ENCODE measurements at places on chromosomes 2 and 18. TPM values are rescaled to one million over a fixed set of nuclear protein-coding genes. Genes with fewer than 3 reads are reported as not detected.

UGT1A8 gene
- not detected for total RNA-seq

DNA sequence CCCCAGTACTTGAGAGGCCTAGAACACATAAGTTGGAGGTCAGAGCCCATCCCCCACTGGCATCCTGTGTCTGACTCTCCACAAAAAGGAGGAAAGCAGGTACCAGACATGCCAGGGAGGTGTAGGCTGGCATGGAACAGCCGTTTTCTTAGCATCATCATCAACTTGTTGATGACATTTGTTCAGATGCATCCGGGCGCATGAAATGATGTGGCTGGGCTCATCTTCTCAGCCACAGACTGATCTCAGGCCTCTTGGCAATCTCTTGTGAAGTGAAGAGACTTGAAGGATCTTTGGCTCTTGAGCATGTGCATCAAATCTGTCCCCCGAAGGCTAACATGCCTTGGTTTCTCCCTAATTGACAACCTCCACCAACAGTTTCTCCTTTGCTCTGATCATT lies 243.3 kb downstream of the TSN start:
- no peak for DNase-seq

SLC66A2 gene
- 32.5 TPM for total RNA-seq

DNA sequence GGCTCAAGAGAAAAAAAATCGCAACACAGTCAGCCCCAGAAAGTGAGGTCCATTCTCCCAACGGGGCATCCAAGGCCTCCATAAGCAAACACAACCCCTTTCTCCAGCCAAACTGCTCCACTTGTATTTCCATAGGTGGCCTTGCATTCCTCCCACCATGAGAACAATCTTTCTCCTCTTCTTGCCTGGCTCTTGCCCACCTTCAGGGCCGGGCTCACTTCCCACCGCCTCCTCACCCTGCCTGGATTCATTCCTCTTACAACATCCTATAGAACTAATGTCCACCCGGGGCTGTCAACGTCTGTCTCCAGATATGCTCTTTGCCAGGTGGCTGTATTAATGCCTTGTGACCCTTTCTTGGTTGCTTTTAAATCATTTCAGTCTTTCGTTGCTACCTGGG lies 124.5 kb downstream of the SMAD7 start:
- DNase-seq = peak; percentile 40

GRCh38 chr18:36905571-36905970 lies 76.6 kb downstream of the KIAA1328 start:
- no peak for DNase-seq

FBLN7 gene
- 1.7 TPM for total RNA-seq

GRCh38 chr2:60884800-60885199 lies 3.4 kb downstream of the REL start:
- DNase-seq = no peak

DNA sequence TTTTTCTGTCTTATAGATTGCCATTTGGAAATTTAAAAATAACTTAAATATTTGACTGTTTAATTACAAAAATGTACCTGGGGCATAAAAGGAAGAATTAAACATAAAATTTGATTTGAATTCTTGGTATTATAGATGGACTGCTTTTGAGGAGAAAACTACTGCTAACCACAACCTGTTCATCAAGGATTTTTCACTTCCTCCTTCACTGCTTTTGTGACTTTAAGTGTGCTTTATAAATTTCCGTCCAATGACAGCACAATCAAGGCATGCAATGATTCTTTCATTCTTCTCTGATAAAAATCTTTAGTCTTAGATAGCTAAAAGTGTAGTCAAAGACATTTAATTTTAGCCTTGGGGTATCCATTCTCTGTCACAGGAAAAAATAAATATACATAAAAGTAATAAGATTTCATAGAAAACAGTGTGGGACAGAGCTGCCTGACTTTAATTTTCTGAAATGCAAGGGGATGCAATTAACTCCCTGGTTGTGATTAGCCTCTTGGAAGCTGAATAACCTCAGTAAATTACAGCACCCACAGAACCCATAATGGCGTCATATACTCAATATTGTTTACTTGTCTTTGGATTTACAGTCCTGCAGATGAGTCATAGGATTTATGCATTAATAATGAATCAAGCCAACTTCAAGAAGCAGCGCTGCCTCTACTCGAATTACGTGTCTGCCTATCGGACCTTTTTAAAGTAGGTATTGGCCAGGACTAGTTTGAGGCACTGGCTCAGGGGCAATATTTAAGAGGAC lies 587.9 kb downstream of the NRXN1 start:
- no peak for DNase-seq

PID1 gene
- total RNA-seq = 40.5 TPM

DNA sequence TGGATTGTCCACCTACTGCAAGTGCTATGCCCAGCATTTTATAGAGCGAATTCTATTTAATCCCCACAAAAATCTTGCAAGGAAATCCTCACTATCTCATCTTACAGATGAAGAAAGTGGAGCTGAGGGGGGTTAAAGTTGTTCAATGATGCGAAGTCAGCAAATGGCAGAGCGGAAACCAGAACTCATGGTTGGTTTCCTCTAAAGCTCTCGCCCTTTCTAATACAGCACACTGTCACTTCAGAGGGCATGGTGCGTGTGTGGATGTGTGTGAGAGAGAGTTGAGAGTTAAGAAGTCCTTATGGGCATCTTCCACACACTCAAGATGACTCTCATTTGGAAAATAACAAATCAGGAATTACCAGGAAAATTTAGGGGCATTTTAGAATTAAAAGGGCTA lies 78.4 kb downstream of the TGFA start:
- DNase-seq = no peak

DNA sequence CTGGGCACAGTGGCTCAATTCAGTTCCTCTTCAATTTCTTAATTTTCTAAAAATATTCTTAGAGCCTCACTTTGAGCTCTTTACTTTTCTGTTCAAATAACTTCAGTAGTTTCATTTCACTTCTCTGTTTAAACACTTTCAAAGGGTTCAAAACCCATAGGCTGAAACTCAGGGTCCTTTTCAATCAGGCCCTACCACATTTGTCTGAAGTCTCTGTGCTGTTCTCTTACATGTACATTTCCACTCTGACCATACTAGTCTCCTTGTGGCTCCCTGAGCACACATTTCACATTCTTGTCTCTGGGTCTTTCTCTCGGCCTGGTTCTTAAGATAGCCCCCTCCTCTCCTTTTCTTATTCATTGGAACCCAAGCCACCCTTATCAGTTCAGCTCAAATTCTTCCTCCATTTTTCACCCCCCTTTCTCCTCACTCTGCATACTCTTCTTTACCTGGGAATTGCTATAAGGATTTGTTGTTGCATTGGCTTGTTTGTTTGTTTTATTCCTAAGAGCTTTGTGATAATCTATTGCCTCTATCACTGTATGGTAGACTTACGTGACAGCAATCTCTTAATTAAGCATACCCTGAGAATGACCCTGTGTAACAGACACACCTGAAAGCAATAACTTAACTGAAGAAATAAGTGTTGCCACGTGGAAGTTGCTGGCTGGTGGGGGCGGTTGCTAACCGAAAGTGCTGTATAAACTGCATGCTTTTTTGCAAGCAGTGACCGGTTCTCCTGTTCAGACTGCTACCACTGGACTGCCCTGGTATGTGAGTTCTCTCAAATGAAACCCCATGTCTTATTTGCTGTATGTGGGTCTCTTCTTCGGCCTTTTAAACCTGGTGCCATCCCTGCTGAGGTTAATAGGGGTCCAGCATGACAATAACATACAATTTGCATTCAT lies 27.7 kb upstream of the ACADL start:
- DNase-seq = no peak

MSTN gene
- total RNA-seq = 0.71 TPM

GRCh38 chr2:165268754-165269153 lies 29.5 kb downstream of the SCN2A start:
- no peak for DNase-seq

GRCh38 chr2:105779394-105779793 lies 34.7 kb downstream of the NCK2 start:
- no peak for DNase-seq

DNA sequence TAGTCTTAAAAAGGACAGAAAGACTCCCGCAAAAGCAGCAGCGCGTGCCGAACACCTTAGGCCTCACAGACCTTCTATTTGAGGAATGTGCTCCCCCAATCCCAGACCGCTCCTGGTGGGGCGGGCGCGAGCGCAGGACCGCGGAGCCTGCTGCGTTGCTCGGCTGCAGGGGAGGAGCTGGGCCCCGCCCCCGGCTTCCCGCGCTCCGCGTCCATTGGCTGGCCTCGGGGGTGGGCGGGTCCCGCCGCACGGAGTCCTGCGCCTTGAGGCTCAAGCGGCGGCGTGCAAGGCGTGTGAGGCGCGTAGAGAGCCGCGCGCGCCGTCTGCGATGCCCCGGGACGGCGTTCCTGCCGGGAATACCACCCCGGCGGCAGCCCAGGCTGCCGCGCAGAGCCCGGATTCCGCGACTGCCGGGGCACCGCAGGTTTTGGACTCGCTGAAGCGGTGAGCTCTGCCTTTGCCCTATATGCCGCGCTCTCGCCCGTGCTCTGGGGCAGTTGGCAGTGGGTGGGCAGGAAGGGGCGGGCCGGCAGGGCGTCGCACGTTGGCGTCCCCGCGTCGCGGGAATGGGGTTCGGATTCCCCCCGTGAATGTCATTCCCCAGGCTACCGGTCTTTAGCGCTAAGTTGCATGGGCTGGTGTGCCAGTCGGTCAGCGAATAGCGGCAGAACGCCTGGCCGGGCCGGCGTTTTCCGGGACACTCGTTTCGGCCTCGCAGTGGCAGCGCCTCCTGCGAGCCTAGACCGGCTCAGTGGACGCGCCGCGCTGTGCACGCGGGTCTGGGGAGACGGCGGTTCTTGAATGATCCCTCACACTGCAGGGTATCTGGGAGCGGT lies 49.6 kb upstream of the PAIP2B start:
- DNase-seq = peak; percentile 88

DNA sequence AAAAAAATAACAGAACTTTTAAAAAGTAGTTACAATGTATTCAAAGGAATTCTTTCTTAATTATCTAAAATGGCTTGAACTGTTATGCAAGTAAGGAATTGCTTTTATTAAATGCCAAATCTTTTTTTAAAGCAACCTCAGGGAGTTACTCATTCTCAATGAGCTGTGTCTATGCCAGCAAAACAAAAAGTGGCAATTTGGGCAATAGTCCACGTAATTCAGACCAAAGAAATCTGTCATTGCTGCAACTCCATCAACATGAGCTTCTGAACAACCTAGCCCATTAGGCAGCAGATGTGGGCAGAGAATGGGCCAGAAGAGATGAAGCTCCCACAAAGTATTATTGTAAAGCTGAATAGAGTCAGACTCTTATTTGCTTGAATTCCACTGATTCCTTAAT lies 118.4 kb downstream of the ALK start:
- DNase-seq = no peak

SLC11A1 gene
- total RNA-seq = 19.0 TPM

GRCh38 chr2:150133623-150134022 lies 353.8 kb downstream of the RND3 start:
- no peak for DNase-seq

DNA sequence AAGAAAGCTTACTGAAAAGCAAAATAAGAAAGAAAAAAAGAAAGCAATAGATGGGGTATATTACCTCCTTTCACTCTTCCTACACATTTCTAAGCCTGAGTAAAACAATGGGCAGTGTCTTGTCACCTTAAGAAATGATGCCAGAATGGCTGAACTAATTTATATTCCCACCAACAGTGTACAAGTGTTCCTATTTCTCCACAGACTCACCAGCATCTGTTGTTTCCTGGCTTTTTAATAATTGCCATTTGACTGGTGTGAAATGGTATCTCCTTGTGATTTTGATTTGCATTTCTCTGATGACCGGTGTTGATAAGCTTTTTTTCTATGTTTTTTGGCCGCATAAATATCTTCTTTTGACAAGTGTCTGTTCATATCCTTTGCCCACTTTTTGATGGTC lies 98.4 kb downstream of the SPHKAP start:
- DNase-seq = no peak

- DNase-seq = no peak
These were observed 155.6 kb downstream of the TTC32 start for GRCh38 chr2:19746137-19746600.

DNA sequence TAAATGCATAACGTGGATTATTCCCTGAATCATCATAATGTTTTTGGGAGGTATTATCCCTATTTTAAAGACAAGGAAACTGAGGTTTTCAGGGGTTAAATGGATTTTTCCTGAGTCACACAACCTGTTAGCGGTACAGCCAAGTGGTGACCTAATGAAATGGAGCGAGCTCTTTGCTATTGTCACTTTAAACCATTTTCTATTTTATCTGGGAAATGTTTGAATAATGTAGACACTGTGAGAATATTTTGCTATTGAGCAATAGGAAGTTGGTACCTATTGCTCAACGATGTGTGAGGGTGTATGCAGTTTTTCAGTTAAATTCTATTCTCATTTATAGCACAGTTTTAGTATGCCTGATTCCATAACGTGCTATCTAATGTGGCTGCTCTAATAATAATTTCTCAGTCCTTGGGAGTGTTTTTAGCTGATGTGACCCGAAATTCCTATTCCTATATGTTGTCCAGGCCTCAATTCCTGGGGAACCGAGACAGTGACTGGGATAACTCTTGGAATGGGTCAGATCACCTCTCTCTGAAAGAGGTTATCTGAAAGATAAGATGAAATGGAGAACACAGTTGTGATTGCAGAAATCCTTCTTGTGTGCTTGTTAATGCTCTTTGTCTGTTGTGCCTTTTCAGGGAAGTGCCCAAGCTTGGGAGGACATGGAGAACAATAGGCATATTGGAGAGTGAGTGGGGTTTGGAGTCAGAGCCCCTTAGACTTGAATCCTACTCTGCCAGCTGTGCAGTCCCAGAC lies 38.4 kb downstream of the ABCB11 start:
- DNase-seq = no peak

- peak; percentile 93 for DNase-seq
These were observed 44.9 kb downstream of the CYP27C1 start for GRCh38 chr2:127175041-127175721.

- DNase-seq = no peak
These were observed 49.4 kb downstream of the NCKAP5 start for GRCh38 chr2:133518700-133519344.

- DNase-seq = no peak
These were observed 79.7 kb downstream of the CCBE1 start for GRCh38 chr18:59617468-59617932.

NOSTRIN gene
- total RNA-seq = 5.1 TPM

DNA sequence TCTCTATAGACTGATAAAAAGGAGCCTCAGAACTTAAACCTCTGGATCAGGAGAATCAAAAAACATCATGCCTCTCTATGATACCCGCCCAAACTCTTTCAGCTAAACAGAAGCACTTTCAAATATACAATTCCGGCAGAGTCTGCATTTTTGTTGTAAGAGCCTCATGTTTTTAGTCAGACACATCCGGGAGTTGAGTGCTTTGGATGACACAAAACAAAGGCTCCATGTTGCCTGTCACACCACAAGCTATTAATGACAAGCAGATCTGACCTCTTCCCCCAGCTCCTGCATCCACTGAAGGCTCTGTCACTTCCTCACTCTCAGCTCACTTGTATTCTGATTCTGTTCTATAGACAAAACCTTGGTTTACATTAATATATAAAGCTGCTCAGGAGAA lies 33.2 kb downstream of the SLC38A11 start:
- DNase-seq = no peak

ANKRD30BL gene
- total RNA-seq = not detected

TRABD2A gene
- 0.95 TPM for total RNA-seq

GPR45 gene
- not detected for total RNA-seq
